ENCODE measurements at places on chromosomes 5 and 9. TPM values are rescaled to one million over a fixed set of nuclear protein-coding genes. Genes with fewer than 3 reads are reported as not detected.

The IFNB1 gene
- total RNA-seq = not detected

The ACTBL2 gene
- total RNA-seq = 0.24 TPM

The CLIC3 gene
- total RNA-seq = 1.7 TPM

The INSL4 gene
- total RNA-seq = not detected

The NTRK2 gene
- total RNA-seq = 0.20 TPM

The HSD17B4 gene
- total RNA-seq = 138 TPM

The C6 gene
- not detected for total RNA-seq

The TIMD4 gene
- not detected for total RNA-seq

The PNPLA7 gene
- not detected for total RNA-seq

The C9orf43 gene
- 0.12 TPM for total RNA-seq

The HAVCR2 gene
- 2.0 TPM for total RNA-seq

The IGIP gene
- 5.2 TPM for total RNA-seq

The PSD2 gene
- not detected for total RNA-seq

The ADRA1B gene
- not detected for total RNA-seq

The SPINK13 gene
- total RNA-seq = not detected

The FIBCD1 gene
- total RNA-seq = 15.6 TPM

The ZCCHC10 gene
- total RNA-seq = 20.1 TPM

The IL9 gene
- total RNA-seq = not detected

The BHMT2 gene
- not detected for total RNA-seq

The OR1J2 gene
- not detected for total RNA-seq

The PPP2R2B gene
- not detected for total RNA-seq

The GFI1B gene
- not detected for total RNA-seq

The SPTAN1 gene
- total RNA-seq = 116 TPM

The INSYN2B gene
- 8.4 TPM for total RNA-seq

The TAF11L10 gene
- not detected for total RNA-seq

The ADAMTSL1 gene
- total RNA-seq = 24.4 TPM

The FAM163B gene
- total RNA-seq = 1.2 TPM

The KCNV2 gene
- not detected for total RNA-seq

The DAB2 gene
- total RNA-seq = 19.9 TPM

The SLC4A9 gene
- not detected for total RNA-seq

The GALNT12 gene
- 3.2 TPM for total RNA-seq

The SMIM3 gene
- total RNA-seq = 175 TPM

The AQP7 gene
- not detected for total RNA-seq

The TMEFF1 gene
- total RNA-seq = 2.1 TPM

The ZNF879 gene
- 2.5 TPM for total RNA-seq

The PCDHAC1 gene
- not detected for total RNA-seq

The INSL6 gene
- not detected for total RNA-seq

The TENT4A gene
- 5.5 TPM for total RNA-seq

The DDX31 gene
- total RNA-seq = 9.6 TPM

The ELL2 gene
- 19.8 TPM for total RNA-seq

The UIMC1 gene
- total RNA-seq = 15.5 TPM

The CDC14B gene
- total RNA-seq = 14.0 TPM

The ZNF622 gene
- total RNA-seq = 20.9 TPM

The PTGS1 gene
- 10.1 TPM for total RNA-seq

The SCGB3A2 gene
- total RNA-seq = not detected

The CEL gene
- total RNA-seq = 0.12 TPM

The PCDHGA4 gene
- 4.8 TPM for total RNA-seq

The KIF20A gene
- 161 TPM for total RNA-seq

The AFAP1L1 gene
- total RNA-seq = 14.3 TPM

The PTGES gene
- total RNA-seq = 0.96 TPM

The ENHO gene
- 0.29 TPM for total RNA-seq

The ABLIM3 gene
- 19.1 TPM for total RNA-seq

The DMRT2 gene
- not detected for total RNA-seq

The CYLC2 gene
- total RNA-seq = not detected

The PPP1R2B gene
- total RNA-seq = not detected

The KIF4B gene
- not detected for total RNA-seq

Data from RPMI7951 (cell line).